ENCODE measurements at places on chromosomes 1 and 21.

DNA sequence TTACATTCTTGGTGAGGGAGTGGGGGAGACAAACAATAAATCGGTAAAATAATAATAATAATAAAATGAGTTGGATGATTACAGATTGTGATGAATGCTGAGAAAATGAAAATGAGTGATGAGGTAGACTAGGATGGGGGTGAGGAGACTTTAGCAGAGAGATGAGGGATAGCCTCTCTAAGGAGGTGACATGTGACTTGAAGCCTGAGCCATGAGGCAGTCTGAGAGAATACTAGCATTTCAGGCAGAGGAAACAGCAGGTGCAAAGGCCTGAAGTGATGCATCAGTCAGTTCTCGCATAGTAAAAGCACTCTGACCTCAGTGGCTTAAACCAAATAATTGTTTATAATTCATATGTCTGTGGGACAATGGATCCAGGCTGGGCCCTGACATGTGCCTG lies 181.2 kb downstream of the AGBL4 start:
- DNase-seq: no peak

- DNase-seq: no peak
These were observed 86.4 kb upstream of the SSX2IP start for GRCh38 chr1:84776639-84777038.

DNA sequence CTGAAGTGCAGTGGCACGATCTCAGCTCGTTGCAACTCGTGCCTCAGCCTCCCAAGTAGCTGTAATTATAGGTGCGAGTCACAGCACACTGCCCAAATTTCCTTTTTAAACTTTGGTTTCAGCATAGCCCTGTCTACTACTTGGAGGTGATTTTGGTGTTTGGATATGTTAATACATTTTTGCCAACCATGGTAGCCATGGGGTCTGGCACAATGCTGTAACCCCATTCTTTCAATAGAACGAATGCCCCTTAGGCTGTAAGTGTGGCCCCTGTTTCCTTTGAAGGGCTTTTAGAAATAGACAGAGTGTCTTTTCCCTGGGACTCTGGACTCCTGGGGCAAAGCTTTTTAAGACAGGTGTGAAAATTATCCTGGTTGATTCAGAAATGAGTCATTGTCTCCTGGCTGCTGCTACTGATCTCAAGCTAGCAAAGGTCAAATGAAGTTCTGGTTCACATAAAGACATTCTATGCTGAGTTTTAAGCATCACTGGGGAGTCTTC lies 141.1 kb upstream of the RUNX1 start:
- no peak for DNase-seq

DNA sequence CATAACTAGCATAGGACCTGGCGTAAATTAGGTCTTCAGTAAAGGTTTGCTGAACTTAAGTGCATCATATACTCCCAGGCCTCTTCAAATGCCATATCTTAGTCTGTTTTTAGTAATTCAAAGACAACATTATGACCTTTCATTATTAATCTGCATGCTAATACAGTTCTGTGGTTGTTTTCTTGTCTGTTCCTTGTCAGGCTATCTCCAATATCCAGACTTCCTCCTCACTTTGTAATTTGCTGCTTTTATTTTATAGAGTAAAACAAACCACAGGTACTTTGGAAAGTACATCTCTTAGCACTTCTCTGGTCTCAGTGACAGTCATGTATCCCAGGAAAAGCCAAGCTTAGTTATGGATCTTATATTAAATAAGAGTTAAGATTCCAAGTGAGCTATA lies 65.1 kb upstream of the BMP8A start:
- no peak for DNase-seq

DNA sequence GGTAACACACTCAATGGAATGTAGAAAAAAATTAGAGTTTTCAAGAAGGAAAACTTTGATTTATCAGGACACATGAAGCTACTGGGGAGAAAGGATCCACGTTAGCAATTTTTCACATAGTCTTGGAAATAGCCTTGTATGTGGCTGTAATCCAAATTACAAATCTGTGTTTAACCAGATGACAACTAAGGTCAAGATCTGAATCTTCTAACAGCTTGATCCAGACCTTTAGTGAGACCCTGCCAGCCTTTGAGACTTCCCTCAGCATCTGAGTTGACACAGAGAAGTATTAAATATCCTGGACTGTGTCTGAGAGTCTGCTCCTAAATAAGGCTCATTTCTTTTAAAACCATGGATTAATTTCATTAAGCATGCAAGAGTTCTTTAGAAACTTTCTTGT lies 135.9 kb upstream of the KCNK2 start:
- DNase-seq: no peak

- DNase-seq: no peak
These were observed 102.0 kb downstream of the CRYAA start for GRCh38 chr21:43270800-43271301.

DNA sequence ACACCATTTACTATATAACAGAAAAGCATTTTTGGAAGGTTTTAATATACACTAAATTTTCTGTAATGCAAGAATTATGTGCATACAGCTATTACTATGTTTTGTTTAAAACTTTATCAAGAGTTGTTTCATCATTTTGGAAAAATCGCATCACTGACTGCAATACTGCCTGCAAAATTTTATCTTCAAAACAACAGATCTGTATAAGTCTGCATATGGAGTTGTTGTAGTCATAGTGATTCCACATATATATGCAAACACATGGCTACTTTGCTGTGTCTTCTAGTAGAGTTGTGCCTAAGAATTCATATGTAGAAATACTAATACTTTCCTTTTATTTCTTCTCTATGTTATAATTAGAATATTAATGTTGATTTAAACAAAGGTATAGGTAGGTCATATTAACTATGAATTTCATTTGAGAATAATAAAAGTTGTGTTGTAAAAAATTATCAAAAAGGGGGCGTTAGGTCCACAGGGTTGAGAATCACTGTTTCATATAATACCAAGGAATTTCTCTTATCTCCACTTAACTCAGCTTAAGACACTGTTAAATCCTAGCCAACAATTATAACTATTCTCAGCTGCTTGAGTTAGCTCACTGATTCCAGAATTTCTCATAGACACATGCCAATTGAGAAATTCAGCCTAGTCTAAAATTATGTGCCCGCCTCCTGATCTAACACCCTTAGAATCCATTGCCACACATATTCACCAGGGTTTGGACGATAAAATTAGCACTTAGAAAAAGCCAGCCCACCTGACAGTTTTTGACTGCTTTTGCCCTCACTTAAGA lies 22.9 kb upstream of the LAMC1 start:
- DNase-seq: no peak

- DNase-seq: no peak
These were observed 70.0 kb downstream of the LGR6 start for GRCh38 chr1:202263628-202264027.

DNA sequence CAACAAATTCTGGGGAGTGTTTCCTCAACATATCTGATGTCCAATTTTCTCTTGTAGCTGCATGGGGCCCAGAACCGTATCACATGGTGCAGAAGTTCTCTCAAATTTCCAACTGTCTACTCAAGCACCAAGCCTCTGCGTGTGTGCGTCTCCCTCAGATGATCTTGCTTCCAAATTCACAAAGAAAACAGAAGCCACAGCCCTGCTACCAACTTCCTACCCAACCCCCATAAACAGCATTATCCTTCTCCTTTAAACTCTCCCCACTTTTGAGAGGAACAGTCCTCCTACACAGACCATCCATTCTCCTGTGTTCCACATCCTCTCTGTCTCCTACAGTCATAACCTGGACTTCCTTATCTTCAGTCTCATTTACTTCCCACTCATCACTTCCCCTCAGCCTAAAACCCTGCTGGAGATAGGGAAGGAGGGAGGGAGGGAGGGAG lies 354.1 kb downstream of the SMYD3 start:
- no peak for DNase-seq

- DNase-seq: no peak
These were observed 27.6 kb downstream of the IFNGR2 start for GRCh38 chr21:33430858-33431257.

DNA sequence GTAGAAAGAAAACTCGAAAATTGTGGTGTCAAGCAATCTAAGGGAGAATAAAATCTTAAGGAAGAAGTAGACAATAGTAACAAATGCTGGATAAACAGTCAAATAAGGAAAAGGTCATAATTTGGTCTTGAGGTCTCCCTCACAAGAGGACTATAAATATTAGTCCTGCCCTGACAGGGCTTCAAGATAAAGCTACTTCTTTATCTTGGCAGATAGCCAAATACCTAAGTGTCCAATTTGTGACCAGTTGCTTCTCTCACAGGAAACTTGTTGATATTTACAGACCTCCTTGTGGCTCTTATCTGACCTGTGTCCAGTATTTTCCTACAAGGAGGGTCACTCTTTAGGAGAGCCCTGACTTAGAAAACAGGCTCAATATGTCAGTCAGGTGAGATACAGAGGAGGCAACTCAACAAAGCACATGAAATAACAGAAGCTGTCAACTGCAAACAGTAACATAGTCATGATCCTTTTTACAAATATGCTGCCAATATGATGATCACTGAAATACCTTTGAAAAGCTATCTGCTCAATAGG lies 88.8 kb downstream of the TNNI3K start:
- DNase-seq: no peak

DNA sequence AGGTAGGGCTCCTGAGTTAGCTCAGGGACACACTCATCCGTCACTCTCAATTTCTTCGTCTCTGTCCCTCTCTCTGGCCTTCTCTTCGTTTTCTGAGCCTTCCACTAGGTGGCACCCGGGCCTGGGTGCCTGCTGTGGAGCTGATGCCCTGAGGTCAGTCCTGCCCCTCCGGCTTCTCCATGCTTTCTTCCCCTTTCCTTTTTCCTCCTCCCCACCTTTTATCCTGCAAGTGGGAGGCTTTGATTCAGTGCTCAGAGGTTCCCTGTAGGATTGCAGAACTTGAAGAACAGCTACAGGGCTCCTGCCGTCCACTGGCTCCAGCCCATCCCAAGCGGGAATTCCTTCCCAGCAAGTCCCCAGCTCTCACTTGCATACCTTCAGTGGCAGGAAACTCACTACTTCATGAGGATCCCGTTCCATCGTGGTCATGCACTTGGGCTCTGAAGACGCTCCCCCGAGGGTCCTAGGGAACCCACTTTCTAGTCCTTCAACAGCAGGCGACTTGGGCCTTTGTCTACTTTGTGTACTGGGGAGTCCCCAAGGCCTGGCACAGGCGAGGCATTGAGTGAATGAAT lies 45.6 kb downstream of the SRRM1 start:
- peak; percentile 74 for DNase-seq

DNA sequence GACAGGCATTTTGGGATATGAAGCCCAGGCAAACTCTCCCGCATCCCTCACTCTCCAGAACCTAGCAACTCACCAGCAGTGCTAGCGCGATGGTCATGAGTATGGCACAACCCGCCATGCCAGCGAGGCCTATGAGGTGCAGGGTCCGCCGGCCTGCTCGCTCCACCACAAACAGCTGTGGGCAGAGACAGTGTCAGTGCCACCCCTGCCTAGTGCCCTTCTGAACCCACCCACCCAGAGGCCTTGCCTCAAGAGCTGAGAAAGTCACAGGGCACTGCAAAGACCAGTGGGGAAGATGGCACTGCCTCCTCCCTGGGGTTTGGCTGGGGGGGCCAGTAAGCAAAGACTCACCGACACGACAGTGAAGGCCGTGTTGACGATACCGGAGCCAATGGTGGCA lies 29.8 kb downstream of the SLC2A1 start:
- DNase-seq: no peak

DNA sequence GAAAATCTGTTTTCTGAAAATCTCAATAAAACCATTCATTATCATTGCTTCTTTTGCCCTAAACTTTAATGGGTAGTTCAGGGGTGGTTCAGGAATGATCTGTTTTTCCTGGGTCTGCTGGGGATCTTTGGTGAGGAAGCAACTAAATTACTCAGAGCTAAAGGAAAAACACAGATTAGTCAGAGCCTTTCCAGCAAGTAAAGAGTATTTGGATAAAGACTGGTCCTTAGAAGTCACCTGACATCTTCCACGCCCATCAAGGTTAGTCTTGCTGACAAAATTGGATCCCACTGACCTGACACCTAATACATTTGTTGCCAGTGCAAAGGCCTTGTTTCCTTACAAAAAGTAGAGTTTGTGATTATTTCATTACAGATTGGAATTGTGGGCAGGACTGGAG lies 24.2 kb downstream of the HSPA13 start:
- DNase-seq: no peak

DNA sequence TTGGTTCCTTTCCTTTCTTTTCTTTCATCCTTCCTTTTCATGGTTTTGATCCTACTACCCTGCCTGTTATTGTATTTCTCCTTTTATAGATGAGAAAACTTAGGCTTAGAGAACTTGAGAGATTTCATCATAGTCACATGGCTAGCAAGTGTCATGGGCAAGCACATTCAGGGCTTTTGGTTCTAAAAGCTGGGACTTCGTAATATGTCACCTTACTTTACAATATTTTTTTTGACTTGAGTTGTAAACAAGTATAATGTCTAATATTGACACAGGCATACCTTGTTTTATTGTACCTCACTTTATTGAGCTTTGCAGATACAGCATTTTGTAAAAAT lies 70.7 kb downstream of the MTR start:
- DNase-seq: no peak

Data from OCI-LY7 (cell line).